T-cell (primary cell): ENCODE measurements at places on chromosomes 1 and 21. TPM values are rescaled to one million over a fixed set of nuclear protein-coding genes. Genes with fewer than 3 reads are reported as not detected.
A peak's percentile ranks its signal among the peaks of the same experiment; 100 is the strongest.

TRIM67 gene
- total RNA-seq = not detected

NLRP3 gene
- 2.9 TPM for total RNA-seq

AGT gene
- 1.5 TPM for total RNA-seq

TMEM82 gene
- total RNA-seq = not detected

AMY1A gene
- not detected for total RNA-seq

TDRD10 gene
- not detected for total RNA-seq

RHCE gene
- not detected for total RNA-seq

SPATA45 gene
- not detected for total RNA-seq

HES3 gene
- not detected for total RNA-seq

ICOSLG gene
- total RNA-seq = 7.9 TPM

OR2T2 gene
- total RNA-seq = not detected

FCER1G gene
- 3.5 TPM for total RNA-seq

RGSL1 gene
- total RNA-seq = not detected

HSD11B1 gene
- 0.41 TPM for total RNA-seq

GRCh38 chr1:158830904-158831507 is at the start of gene MNDA:
Gene MNDA (plus strand): TSS chr1:158831351. CDS start chr1:158842154, 10,803 bp downstream.
- no peak within 1 kb of the TSS for H3K4me3 ChIP-seq
- no peaks in the 10 kb centered on the region for H3K36me3 ChIP-seq
- H3K27me3 ChIP-seq = no peaks in the 10 kb centered on the region
- no peak within 1 kb of the TSS for H3K27ac ChIP-seq

- no peaks in the 10 kb centered on the region for H3K27me3 ChIP-seq
- H3K36me3 ChIP-seq = no peaks in the 10 kb centered on the region
- no peak overlapping the region for H3K4me3 ChIP-seq
- no peaks in the 10 kb centered on the region for H3K4me1 ChIP-seq
Observed at GRCh38 chr1:10252508-10252907, 42.1 kb downstream of the KIF1B start.

DNA sequence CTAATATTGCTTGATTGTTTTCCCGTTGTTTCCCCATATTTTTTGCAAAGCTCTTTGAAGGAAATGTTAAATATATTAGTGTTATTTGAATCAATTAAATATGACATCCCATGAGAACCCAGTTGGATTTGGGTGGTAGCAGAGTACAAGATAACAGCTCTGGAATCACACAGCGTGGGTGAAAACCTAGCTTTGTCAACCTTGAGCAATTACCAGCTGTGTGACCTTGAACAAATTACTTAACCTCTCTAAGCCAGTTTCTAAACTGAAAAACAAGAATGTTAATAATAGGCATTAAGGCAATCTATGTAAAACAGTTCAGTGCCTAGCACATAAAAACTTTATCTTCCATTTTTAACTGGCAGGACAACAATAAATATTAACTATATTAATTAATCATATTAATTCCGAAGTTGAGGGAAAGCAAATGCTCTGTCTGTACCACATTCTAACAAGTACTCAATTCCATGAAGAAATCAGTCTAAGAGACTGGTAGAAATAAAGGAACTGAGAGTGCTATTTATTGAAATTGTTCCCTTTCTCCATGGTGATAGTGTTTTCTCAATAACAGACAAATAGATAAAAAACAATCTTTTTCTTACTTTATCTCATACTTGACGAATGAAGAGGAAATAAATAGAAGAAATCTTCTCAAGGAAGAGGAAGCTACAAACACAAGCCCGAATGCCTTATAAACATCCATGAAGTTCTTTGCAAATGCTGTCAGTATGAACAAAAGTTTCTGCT is 27.0 kb downstream of the DNASE2B start:
- H3K27me3 ChIP-seq = no peaks in the 10 kb centered on the region
- no peak overlapping the region for H3K27ac ChIP-seq
- no peak for DNase-seq
- no peaks in the 10 kb centered on the region for H3K36me3 ChIP-seq
- no peak overlapping the region for H3K4me3 ChIP-seq

DNA sequence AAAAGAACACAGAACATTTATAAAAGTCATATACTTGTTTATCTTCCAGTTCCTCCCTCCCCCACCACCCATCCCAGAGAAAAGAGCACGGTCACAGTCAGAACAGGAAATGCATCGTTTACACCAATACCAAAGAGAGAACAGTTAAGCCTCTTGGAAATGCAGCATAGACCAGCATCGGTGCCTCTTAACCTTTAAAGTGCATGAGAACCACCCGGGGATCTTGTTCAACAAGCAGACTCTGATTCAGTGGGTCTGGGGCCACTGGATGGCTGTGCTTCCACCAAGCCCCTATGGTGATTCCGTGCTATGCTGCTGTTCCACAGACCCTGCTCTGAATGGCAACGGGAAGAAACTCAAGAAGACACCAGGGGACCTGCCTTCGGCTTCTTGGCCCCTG is 19.2 kb downstream of the FAM89A start:
- no peak overlapping the region for H3K27ac ChIP-seq
- H3K36me3 ChIP-seq = no peaks in the 10 kb centered on the region
- H3K4me3 ChIP-seq = no peak overlapping the region
- peaks cover 2% of the 10 kb centered on the region for H3K4me1 ChIP-seq

GRCh38 chr1:183179033-183179432 is 7.0 kb upstream of the LAMC2 start:
- no peaks in the 10 kb centered on the region for H3K36me3 ChIP-seq
- no peak overlapping the region for H3K4me3 ChIP-seq
- H3K27ac ChIP-seq = no peak overlapping the region
- no peaks in the 10 kb centered on the region for H3K4me1 ChIP-seq
- no peak for DNase-seq
- H3K27me3 ChIP-seq = no peaks in the 10 kb centered on the region

GRCh38 chr1:190852611-190853010 is 374.9 kb upstream of the BRINP3 start:
- no peak overlapping the region for H3K4me3 ChIP-seq
- no peaks in the 10 kb centered on the region for H3K27me3 ChIP-seq
- H3K36me3 ChIP-seq = no peaks in the 10 kb centered on the region
- H3K27ac ChIP-seq = no peak overlapping the region
- no peak for DNase-seq

DNA sequence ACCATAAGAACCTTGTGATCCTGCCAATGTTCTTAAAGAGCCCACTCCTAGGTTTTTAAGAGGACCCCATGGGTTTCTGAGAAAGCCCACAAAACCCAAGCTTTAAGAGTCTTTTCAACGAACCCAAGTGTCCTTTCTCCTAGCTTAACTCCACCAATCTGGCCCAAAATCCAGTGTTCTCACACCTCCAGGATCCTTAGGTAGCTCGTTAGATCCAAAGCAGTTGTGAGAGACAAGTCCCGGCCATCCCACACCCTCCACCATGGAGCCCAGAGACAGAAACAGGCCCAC is 1.7 kb downstream of the DENND4B start:
- no peaks in the 10 kb centered on the region for H3K27me3 ChIP-seq
- no peak for DNase-seq
- peaks cover 50% of the 10 kb centered on the region for H3K4me1 ChIP-seq
- peak overlapping the region; percentile 70 for H3K4me3 ChIP-seq
- peaks cover 13% of the 10 kb centered on the region for H3K36me3 ChIP-seq
- peak overlapping the region; percentile 84 for H3K27ac ChIP-seq

DNA sequence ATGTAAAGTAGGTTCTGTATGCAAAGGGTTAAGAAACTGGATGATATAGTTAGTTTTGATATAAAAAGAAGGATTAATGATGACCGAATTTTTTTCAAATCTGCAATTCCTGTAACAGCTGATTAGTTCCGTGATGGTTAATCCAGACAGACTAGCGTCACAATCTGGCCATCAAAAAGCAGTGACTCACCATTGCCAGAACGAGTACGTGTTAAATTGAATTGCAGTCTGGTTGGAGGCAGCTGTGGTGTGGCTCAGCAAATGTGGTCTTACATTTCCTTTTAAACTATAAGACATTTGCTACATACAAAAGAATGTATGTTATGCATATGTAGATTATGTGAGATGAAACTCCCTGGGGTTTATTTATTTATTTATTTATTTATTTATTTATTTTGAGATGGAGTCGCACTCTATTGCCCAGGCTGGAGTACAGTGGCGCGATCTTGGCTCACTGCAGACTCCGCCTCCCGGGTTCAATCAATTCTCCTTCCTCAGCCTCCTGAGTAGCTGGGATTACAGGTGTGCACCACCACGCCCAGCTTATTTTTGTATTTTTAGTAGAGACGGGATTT is 139.8 kb downstream of the RYR2 start:
- no peak overlapping the region for H3K27ac ChIP-seq
- H3K27me3 ChIP-seq = no peaks in the 10 kb centered on the region
- no peaks in the 10 kb centered on the region for H3K4me1 ChIP-seq
- no peaks in the 10 kb centered on the region for H3K36me3 ChIP-seq
- DNase-seq = no peak

DNA sequence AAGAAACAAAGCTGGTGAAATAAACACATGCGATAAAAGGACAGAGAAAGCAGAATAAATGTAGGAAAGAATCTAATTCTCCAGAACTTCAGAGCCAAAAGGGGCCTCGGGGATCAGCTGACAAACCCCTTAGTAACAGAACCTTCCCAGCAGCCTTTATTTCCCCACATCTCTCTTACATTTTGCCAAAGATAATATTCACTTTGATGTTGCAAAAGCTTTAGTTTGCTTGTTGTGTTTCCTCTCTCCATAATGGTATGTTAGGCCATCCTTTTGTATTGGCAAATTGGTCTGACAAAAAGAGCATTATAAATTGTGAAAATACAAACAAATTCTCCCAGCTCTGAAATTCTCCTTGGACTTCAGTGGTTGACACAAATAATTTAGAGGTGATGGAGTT is 54.9 kb downstream of the OPTC start:
- H3K4me3 ChIP-seq = no peak overlapping the region
- H3K4me1 ChIP-seq = no peaks in the 10 kb centered on the region
- no peak for DNase-seq

DNA sequence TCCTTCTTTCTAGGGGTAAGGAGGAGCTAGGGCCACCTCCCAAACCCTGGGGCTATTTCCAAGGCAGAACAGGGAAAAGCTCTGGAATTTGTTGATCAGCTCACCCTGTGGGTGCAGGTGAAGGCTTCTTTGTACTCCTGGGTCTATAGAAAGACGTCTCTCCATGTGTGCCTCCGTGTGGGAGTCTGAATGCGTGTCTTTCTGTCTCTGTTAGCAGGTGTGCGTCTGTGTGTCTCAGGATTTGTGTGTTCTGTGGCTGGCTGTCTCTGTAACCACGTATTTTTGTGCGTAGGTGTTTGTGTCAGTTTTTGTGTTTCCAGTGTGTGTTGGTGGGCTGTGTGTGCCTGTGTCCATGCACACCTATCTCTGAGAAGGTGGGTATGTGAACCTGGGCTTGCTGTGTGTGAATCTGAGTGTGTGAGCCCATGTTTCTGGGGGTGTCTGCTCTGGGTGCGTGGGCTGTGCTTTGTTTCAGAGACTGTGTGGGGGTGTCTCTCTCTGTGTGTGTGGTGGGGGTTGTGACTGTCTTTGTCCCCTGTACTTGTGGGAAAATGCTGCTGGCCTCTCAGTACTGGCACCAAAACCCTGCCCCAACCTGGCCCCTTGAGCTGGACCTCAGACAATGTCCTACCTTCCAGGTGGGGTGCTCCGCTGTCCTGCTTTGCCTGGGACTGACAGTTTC is 12.7 kb upstream of the ETV3L start:
- H3K4me1 ChIP-seq = peaks cover 3% of the 10 kb centered on the region
- no peak for DNase-seq
- H3K27ac ChIP-seq = no peak overlapping the region
- H3K27me3 ChIP-seq = peaks cover 48% of the 10 kb centered on the region
- no peak overlapping the region for H3K4me3 ChIP-seq

DNA sequence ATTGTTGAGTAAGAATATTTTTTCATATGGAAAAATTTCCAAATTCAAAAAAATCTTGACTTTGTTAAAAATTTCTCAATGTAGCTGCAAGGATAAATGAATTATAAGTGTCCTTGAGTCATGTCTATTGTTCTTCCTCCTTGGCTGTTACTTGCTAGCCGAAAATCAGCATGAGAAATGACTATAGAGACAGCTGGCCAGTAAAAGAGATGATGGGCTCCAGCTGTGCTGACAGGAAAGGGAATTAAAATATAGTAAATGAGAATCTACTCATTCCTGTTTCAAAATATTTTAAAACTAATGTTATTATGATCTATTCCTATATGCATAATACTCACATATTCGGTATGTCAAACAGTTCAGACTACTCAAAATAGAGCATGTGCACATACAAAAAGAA is 1292.6 kb downstream of the BRINP3 start:
- H3K27me3 ChIP-seq = no peaks in the 10 kb centered on the region
- H3K4me3 ChIP-seq = no peak overlapping the region
- H3K4me1 ChIP-seq = no peaks in the 10 kb centered on the region
- H3K27ac ChIP-seq = no peak overlapping the region

- no peak overlapping the region for H3K27ac ChIP-seq
- H3K4me3 ChIP-seq = no peak overlapping the region
- no peaks in the 10 kb centered on the region for H3K27me3 ChIP-seq
Observed at GRCh38 chr1:11198257-11198656, 9.1 kb downstream of the ANGPTL7 start.

GRCh38 chr1:225474986-225475820 is 47.4 kb upstream of the LBR start:
- no peaks in the 10 kb centered on the region for H3K36me3 ChIP-seq
- DNase-seq = peak; percentile 68
- peaks cover 14% of the 10 kb centered on the region for H3K4me1 ChIP-seq
- no peaks in the 10 kb centered on the region for H3K27me3 ChIP-seq
- no peak overlapping the region for H3K4me3 ChIP-seq

DNA sequence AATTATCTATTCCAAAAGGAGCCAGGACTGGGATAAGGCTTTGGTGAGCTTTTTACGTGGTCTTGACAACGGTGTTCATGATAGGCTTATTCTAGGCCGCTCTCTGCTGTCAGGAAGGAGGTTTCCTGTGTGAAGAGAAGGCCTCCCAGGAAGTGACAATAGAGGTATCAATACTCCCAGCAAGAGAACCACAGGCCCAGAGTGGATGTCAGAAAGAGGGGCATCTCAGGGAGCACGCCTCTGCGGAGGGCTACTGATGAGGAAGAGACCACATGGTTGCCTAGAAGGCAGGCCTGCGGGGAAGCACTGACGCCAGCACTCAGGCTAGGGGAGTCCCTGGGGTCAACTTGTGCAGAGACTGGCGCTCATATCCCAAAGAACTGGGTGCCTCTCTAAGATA is 60.4 kb downstream of the ITPKB start:
- H3K27me3 ChIP-seq = no peaks in the 10 kb centered on the region
- H3K27ac ChIP-seq = peak overlapping the region; percentile 92
- peak; percentile 43 for DNase-seq
- no peak overlapping the region for H3K4me3 ChIP-seq
- peaks cover 92% of the 10 kb centered on the region for H3K4me1 ChIP-seq

DNA sequence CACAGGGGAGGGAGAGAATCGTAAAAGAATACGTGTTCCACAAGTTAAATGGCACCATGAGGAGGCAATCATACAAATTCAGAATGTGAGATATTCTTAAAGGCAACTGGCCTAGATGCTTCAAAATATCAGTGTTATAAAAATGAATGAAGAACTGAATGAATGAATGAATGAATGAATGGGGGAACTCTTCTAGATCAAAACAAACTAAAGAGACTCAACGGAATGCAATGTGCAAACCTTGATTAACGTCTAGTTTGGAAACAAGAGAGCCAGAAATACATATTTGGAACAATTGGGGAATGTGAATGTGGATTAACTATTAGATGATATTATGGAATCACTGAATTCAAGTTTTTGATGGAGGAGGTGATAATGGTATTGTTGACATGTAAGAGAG is 16.8 kb downstream of the CFAP45 start:
- H3K4me1 ChIP-seq = peaks cover 6% of the 10 kb centered on the region
- no peaks in the 10 kb centered on the region for H3K27me3 ChIP-seq
- no peaks in the 10 kb centered on the region for H3K36me3 ChIP-seq
- no peak overlapping the region for H3K4me3 ChIP-seq
- H3K27ac ChIP-seq = no peak overlapping the region
- no peak for DNase-seq
